ENCODE measurements at places on chromosomes 1 and 21.

GRCh38 chr21:29810871-29811270, 128.9 kb downstream of the GRIK1 start:
- DNase-seq = no peak

DNA sequence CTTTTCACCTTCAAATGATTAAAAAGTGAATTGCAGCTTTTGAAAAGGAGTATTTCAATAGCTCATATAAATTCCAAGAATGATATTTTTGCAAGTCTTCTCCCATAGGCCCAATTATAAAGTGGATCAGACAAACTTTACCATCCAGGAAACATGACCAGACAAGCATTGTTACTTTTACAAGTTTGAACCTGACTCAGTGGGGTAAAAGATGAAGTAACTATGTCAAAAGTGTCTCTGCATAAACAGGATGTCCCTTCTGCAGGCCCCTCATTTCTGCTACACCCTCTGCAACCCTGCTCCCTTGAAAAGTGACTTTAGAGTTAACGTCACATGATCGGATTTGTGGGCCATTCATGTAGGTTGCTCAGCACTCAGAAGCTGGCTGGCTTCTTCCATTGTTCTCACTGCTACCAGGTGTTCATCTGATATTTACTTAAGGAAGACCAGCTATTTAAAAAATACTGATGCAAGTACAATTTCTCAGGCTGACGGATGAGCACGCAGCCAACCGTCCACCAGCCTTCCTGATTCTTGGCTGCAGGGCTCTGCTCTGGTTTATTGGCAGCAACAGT, 32.3 kb downstream of the URB1 start:
- DNase-seq = no peak

GRCh38 chr1:110057963-110058518, 12.4 kb downstream of the ALX3 start:
- DNase-seq = no peak

DNA sequence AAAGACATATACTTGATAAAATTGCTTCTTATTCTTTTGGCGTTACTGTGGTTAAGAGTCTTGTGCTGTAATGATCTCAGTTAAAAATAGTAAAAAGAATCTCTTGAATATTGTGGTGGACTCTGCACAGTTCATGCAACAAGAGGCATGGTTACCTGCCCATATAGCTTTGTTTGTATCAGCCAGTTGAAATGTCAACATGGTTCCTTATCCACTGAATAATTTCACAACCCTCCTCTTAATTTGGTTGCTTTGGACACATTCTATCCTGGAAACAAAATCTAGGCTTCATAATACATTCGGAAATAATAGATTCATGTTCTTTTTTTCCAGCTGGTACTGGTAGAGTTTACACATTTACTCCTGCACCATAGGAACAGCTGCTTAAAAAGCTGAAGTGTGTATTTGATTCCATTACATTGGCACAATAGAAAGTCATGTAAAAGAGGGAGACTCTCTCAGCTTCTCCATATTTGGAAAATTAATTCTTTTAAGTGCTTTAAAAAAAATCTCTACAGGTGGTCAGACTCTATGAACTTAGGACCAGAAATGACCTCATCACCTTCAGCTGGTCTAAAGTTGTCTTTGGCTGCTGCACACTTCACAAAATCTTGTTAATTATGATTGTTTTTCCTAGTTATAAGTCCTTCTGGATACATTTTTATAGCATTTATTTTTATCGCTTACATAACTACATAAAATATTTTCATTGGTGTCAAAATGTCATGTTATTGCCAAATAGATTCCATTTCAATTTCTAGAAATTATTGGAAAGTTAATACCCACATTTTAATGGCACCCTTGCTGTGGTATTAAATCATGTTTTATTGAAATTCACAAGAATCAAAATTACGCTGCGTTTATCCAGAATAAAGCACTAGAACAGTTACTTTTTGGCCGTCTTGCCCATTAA, 100.2 kb downstream of the LTN1 start:
- DNase-seq = no peak

GRCh38 chr1:186618401-186619170, 61.6 kb downstream of the PTGS2 start:
- DNase-seq = no peak

GRCh38 chr1:3514404-3514803, 59.9 kb downstream of the ARHGEF16 start:
- no peak for DNase-seq

DNA sequence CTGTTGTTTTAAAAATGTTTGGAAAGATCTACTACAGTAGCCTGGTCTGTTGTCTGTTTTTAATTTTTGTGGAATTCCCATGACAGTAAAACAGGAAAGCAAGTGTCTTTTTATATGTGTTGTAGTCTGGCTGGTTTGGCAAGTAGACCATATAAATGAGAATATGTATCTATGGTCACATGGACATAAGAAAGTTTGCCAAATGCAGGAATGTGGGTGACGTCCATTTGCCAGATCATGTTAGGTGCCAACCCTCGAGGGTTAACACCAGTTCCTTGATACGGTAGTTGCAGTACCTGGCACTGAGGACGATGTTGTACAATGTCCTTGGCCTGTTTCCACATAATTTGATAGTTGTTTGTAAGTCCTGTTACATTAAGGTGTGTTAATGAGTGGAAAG, 6.2 kb downstream of the DAP3 start:
- DNase-seq = no peak
